ENCODE measurements at places on chromosomes 11 and 22.

- DNase-seq = no peak
These were observed 172.3 kb downstream of the AASDHPPT start for GRCh38 chr11:106249617-106250239.

GRCh38 chr22:25057013-25057881 is 104.7 kb downstream of the KIAA1671 start:
- DNase-seq = no peak

GRCh38 chr22:37802310-37803194 is 5.2 kb upstream of the GCAT start:
- no peak for DNase-seq

DNA sequence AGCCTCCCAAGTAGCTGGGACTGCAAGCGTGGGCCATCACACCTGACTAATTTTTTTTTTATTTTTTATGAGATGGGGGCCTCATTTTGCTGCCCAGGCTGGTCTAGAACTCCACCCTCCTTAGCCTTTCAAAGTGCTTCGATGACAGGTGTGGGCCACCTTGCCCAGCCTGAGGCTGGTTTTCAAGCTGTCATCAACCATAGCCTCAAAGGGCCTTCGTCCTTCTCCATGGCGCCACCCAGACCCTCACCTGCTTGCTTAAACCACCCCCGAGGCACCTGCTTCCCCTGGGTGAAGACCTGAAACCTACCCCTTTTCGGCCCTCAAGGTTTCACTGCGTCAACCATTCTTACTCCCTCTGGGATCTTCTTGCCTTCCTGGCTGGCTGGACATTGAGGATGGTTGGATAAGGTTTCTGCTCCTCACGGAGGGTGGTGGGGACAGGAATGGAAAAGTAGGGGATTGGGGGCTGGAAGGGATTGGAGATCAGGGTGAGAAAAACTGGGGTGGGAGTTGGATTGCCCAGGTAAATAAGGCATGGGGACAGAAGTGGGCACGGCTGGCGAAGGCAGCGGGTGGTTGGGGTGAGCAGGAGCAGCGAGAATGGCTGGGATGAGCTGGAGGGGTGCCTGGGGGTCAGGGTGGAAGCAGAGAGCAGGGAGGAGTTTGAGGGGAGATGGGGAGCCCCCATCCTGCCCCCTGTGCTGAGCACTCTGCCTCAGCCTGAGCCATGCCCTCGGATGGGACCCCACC is 2.8 kb upstream of the ACR start:
- no peak for DNase-seq
